ENCODE measurements at places on chromosomes 1 and 21.

GRCh38 chr1:147177611-147178380, 5.5 kb upstream of the PRKAB2 start:
- no peak for DNase-seq

GRCh38 chr1:64960731-64961130, 5.6 kb downstream of the JAK1 start:
- DNase-seq, result no peak

GRCh38 chr1:200922406-200922805, 27.7 kb downstream of the INAVA start:
- no peak for DNase-seq

GRCh38 chr1:207702317-207702716, 49.5 kb upstream of the CD46 start:
- DNase-seq, result no peak

DNA sequence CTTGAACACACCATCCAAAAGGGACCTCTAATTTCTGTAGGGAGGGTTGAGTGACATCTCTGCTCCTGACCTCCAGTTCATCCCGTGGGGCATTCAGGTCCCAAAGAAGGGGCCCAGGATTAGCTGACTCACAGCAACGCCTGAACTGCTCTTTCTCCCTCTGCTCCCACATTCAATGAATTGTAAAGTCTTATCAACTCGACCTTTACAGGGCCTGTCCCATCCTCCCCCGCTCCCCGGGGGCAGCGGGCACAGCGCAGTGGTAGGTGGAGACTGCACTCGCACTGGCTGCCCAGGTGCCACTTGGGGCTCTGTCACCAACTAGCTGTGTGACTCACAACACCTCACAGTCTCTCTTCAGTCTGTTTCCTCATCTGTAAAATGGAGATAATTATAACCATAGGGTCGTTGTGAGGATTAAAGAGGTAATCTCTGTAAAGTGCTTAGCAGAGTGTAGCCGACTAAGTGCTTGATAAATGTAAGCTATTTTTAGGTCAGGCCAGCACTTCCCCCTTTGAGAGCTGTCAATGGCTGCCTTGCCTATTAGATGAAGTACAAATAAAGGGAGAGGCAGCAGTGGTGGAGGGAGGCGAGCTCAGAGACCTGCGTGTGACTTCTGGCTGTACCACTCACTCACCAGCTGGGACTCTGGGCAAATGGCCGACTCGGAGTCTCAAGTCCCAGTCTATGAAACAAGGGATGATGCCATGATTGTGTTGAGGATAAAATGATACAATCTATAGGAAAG, 637 bp upstream of the MYBPHL start:
- DNase-seq, result peak; percentile 75

GRCh38 chr1:89620664-89621063, 12.3 kb upstream of the LRRC8C start:
- no peak for DNase-seq

DNA sequence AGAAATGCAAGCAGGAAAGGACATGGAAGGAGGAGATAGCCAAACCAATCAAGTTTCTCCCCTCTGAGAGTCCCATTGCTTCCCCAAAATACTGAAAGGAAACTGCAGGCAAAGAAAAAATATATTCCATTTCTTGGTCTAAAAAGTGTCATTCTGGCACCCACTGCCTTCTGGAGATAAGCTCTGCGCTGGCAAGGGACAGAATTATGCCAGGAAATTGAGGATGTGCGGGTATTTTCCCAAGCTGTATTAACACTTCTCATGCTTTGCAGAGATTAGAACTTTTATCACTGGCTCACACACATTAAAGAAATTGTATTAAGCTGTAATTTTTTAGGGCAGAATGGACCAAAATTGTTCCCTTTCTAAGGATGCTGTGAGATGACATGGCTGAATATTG, 381.2 kb upstream of the DUSP10 start:
- no peak for DNase-seq

DNA sequence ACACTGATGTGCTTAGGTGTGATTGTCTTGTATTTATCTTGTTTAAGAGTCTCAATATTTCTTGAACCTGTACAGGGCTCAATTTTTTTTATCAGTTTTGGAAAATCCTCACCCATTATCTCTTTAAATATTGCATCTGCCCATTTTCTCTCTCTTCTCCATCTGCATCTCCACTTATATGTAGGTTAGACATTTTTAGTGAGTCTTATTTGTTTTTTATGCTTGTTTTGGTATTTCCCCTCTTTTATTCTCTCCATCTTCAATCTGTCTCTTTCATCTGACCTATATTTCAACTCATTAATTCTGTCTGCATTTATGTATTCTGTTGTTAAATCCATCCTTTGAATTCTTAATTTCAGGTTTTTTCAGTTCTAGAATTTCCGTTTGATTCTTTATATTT, 32.9 kb upstream of the SHCBP1L start:
- no peak for DNase-seq

DNA sequence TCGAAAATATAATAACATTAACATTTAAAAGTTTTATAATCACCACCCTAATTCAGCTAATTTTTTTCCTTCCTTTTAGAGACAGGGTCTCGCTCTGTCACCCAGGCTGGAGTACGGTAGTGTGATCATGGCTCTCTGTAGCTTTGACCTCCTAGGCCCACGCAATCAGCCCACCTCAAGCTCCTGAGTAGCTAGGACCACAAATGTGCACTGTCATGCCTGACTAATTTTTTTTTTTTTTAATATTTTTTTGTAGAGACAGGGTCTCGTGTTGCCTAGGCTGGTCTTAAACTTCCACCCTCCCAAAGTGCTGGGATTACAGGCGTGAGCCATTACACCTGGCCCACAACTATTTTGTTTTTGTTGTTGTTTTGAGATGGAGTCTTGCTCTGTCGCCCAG, 114.8 kb upstream of the BMP8A start:
- DNase-seq, result no peak

DNA sequence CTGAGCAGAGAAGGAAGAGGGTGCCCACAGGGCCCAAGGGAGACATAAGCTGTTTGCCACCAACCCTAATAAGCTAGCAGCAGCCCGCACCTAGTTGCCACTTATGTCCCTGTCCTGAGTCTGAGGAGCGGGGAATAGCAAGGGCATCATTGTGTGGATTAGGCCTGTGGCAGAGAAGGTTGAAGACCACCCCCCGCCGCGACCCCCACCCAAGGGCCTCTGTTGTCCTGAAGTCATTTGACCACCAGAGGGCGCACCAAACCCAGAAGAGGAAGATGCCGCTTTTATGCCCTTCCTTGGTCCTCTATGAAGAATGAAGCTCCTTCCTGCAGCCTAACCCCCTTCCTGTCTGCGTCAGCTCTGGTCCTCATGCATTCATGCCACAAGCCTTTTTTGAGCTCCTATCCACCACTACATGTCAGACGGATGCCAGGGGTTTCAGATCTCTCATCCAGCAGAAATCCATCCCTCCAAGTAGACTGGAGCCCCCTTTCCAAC, 16.6 kb downstream of the RHBG start:
- DNase-seq, result peak; percentile 92

DNA sequence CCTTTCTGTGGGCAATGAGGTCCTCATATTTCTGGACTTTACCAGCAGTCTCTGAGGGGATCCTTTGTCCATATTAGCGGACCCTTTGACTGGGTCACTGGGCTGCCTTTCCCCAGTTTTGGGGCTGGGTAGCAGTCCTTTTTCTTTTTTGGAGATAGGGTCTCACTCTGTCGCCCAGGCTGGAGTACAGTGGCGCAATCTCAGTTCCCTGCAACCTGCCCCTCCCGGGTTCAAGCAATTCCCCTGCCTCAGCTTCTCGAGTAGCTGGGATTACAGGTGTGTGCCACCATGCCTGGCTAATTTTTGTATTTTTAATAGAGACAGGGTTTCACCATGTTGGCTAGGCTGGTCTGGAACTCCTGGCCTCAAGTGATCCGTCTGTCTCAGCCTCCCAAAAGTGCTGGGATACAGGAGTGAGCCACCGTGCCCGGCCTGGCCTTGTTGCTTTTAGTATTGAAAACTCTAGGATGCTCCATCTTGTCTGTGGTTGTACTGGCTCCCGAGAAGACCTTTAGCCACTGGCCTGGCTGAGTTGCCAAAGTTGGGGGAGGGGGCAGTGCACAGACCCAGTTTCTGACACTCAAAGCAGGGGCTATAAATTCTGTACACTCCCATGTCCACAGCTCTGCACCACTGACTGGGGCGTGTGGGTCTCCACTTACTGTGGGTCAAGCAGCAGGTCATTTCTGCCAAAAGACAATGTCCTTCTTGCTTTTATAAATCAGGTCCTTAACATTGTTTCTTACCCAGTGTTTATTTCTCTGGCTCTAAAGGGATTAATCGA, 33.1 kb downstream of the MAN1C1 start:
- DNase-seq, result no peak

DNA sequence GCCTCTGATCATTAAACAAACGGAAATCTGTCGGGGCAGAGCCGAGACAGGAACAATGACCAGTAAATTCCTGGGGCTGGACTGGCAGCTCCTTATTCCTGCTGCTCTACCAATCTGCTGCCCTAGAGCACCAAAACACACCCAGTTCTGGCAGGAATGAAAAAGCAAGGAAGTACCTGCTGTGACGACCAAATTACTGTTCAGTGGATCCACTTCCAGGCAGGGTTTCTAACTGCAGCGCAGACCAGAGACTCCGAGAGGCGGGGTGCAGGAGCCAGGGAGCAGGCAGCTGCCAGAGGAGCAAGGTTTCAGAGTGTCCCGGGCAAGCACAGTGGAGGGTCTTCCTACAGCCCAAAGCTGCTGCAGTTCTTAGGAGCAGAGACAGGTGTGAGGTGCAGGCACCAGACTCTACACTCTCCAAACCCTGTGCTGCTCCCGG, 32.4 kb downstream of the KANK4 start:
- peak; percentile 57 for DNase-seq

GRCh38 chr1:195576641-195577040, 1031.6 kb downstream of the KCNT2 start:
- no peak for DNase-seq

GRCh38 chr1:68206848-68207689, 25.3 kb downstream of the WLS start:
- no peak for DNase-seq

DNA sequence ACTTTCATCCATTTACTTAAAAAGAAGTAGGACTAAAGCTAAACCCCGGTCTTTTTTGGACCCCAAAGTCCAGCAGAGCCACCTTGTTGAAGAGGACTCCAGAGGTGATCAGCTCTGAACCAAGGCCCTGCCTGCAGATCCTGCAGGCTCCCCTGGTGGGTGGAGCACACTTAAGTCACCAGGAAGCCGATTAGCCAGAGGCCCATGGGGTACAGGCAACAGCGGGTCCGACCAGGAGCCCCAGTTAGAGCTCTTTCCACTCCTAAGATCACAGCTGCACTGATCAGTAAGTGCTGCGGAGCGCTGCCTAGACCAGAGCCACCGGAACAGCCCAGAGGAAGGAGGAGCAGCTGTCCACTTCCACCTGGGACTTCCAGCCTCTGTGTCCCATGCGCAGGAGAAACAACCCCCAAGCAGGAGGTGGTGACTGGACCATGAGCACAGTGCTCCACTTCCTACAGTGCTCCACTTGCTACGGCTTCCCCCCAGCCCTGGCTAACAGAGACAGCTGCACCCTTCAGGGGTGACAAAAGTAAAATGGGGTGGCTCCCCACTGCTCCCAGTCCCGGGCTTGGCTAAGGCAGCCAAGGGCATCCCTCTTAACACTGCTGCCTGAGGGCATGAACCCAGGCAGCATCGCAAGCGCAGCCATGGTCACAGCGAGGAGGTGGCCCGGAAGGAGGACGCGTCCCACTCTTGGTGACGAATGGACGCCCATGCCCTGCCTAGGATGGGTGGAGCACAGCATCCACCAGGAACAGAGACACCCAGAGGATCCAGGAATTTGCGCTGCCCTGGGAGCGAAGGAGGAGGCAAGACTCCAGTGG, 58.0 kb downstream of the NPHP4 start:
- DNase-seq, result no peak

- no peak for DNase-seq
These were observed 12.0 kb upstream of the ADORA3 start for GRCh38 chr1:111515291-111516004.

GRCh38 chr1:169012416-169012815, 94.1 kb upstream of the ATP1B1 start:
- DNase-seq, result no peak

DNA sequence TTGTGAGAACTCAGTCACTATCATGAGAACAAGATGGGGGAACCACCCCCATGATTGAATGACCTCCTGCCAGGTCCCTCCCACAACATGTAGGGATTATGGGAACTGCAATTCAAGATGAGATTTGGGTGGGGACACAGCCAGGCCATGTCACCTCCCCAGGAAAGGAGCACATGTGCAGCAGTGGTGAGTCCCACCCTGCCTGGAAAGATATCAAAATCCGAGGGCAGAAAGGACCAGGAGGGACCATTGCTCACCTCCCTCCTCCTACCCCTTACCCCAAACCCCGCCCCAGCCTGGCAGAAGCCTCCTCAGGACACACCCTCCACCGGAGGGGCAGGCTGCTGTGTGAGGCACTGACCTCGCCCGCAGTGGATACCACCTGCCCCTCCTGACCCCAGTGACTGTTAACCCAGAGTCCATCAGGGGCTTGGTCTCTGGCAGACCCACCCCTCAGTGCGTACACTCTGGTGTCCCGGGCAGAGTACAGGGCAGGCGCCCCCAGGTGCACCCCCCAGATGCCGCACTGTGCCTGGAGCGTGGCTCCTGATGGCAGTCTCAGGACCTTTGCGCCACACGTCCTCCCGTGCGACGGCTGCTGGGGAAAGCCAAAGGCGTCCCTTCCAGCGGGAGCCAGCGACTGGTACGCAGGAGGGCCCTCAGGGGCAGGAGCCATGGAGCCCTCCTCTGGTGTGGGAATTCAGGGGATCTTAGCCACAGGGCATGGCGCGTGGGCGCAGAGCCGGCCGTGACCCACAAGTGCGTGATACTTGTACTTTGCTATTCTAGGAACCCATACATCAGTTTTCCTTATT, 20.9 kb downstream of the PDXK start:
- DNase-seq, result peak; percentile 28

DNA sequence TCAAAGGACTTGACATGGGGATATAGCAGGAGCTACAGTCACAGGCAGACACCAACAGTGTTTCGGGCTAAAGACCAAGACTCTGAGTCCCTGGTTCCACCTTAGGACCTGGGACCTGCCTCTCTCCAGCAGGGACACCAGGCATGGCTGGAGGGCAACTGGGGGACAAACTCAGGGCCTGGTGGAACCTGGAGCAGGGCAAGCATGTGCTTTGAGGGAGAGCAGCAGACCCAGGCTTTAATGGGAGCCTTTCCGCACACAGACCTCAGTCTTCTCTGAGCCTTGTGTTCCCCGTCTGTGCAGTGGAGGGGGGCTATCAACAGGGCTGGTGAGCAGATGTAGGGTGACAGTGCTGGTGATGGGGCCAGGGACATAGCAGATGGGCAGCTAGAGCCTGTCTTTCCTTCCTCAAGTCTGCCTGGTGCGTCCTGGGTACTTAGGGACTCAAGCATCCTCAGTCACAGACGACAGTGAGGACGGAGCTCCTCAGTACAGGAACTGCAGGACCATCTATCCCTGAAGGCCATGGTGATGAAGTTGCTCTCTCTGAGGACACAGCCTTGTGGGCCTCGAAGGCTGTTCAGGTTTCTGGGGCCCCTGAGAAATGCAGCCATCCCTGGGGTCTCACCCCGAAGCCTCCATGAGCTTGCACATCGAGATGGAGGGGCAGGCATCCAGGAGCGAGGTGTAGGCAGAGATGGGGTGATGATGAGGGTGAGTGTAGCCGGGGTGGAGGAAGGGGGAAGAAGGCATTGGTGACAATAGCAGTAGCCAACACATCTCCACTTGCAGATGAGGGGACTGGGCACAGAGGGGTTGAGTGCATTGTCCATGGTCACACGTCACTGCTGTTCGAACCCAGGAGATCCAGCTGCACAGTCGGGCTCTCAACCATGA, 593.4 kb downstream of the PTPRU start:
- no peak for DNase-seq

Measured in DMS53 (cell line).